CD4-positive, alpha-beta T cell (primary cell): ENCODE measurements at places on chromosomes 11 and 22.

DNA sequence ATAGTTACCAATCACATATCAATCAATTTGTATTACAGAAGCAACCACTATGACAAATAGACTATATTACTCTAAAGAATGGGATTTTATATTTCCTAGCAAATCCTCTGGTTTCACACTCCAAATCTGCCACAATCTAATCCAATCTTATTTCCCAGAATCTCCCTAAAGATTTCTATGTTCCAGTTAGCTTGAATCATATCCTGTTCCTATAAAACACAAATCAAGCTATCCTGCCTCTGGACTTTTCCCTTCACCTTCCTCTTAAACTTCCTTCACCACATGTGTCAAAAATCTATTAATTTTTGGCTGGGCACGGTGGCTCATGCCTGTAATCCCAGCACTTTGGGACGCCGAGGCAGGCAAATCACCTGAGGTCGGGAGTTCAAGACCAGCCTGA, 50.0 kb downstream of the PIK3C2A start:
- no peak for DNase-seq

GRCh38 chr11:123063826-123064657, 2.1 kb upstream of the HSPA8 start:
- DNase-seq = peak; percentile 64

- no peak for DNase-seq
Measured at GRCh38 chr22:50105208-50106100, 15.6 kb downstream of the MOV10L1 start.

GRCh38 chr11:34855021-34855753, 61.0 kb downstream of the APIP start:
- no peak for DNase-seq

DNA sequence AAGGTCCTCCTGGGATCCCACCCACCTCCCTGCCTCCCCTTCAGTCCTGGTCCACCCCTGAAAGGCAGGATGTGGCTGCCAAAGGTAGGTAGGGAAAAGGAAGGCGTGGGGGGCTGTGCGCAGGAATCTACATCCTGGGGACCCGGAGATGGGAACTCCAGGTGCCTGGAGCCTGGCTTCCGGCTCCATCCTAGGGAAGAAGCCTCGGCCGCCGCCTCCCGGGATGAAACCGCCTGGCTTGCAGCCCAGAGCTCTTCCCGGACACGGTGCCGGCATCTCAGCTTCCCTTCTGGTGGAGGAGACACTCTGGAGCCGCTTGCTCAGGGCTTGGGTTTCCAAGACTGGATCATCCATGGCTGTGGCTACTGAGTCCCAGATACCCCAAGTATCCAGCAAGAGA, 33.3 kb upstream of the PDGFB start:
- no peak for DNase-seq

- DNase-seq = no peak
Measured at GRCh38 chr11:125953401-125953935, 7.6 kb downstream of the VSIG10L2 start.

DNA sequence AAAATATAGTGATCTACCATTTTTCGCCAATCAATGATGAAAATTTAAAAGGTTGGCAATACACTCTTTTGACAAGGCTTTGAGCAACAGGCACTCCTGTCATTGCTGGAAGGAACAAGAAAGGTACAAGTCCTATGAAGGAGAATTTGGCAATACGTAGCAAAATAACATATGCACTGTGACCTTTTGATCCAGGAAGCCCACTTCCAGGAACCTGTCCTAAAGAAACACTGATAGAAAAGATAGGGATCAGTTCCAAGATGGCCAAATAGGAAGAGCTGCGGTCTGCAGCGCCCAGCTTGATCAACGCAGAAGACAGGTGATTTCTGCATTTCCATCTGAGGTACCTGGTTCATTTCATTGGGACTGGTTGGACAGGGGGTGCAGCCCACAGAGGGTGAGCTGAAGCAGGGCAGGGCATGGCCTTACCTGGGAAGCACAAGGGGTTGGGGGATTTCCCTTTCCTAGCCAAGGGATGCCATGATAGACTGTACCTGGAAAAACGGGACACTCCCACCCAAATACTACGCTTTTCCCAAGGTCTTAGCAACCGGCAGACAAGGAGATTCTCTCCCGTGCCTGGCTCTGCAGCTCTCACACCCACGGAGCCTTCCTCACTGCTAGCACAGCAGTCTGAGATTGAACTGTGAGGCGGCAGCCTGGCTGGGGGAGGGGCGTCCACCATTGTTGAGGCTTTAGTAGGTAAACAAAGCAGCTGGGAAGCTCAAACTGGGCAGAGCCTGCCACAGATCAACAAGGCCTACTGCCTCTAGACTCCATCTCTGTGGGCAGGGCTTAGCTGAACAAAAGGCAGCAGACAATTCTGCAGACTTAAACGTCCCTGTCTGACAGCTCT, 69.7 kb upstream of the GALNT18 start:
- DNase-seq = no peak

DNA sequence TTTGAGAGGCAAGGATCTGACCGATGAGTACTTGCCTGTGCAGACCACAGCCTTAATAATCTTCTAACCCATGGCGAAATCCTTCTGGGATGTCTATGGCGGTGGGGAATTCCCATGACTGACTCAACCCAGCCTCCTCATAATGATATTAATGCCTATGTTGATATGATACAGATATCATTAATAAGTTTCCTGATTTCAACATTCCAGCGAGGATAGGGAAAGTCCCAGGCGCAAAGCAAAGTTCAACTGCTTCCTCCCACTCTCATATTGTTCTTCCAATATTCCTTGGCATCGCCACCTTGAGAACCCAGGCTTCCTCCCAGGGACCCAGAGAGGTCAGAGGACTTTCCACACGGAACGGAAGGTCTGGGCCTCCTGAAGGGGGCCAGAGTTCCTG, 110.3 kb upstream of the TMEM45B start:
- DNase-seq = no peak

GRCh38 chr11:130675917-130676316, 227.5 kb downstream of the ADAMTS15 start:
- no peak for DNase-seq

GRCh38 chr11:62974848-62975522, 9.8 kb downstream of the SLC22A6 start:
- DNase-seq = no peak

DNA sequence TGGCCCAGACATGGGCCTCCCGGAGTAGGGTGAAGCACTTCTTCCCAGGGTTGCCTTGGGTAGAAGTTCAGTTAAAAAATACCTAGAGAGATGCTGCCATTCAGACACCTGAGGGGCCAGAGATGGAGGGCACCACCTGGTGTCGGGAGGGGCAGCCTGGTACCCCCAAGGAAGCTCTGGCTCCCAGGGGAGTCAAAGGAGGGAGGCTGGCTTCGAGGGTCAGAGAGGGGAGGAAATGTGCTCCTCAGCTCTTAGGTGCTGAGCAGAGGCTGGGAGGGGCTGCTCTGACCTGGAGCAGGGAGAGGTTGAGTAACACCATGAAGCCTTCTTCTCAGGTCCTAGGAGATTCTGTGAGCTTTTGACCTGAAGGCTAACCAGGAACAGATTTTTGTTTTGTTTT, 1.1 kb downstream of the USP35 start:
- no peak for DNase-seq

DNA sequence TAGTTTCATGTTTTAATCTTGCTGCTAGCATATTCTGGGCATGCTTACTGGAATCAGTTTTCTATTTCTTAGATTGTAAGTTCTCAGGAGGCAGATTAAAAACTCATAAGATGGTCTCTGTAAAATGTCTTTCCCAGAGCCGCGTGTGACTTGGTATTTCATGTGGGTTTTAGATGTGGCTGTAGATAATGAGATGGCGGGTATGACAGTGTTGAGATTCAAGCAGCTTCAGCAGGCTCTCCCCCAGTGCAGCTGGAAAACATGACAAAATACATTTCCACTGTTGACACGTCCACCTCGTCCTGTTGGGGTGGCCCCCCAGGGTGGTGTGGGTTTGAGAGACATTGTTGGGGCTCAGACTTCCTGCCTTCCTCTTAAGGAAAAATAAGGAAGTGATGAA, 106.8 kb downstream of the KIRREL3 start:
- no peak for DNase-seq

- peak; percentile 9 for DNase-seq
Measured at GRCh38 chr22:25111579-25112517, 87.8 kb upstream of the CRYBB3 start.
